CD8-positive, alpha-beta memory T cell (primary cell): ENCODE measurements at places on chromosomes 3 and 15.

- peak; percentile 72 for DNase-seq
Measured at GRCh38 chr3:151227807-151228665, 25.0 kb upstream of the GPR171 start.

DNA sequence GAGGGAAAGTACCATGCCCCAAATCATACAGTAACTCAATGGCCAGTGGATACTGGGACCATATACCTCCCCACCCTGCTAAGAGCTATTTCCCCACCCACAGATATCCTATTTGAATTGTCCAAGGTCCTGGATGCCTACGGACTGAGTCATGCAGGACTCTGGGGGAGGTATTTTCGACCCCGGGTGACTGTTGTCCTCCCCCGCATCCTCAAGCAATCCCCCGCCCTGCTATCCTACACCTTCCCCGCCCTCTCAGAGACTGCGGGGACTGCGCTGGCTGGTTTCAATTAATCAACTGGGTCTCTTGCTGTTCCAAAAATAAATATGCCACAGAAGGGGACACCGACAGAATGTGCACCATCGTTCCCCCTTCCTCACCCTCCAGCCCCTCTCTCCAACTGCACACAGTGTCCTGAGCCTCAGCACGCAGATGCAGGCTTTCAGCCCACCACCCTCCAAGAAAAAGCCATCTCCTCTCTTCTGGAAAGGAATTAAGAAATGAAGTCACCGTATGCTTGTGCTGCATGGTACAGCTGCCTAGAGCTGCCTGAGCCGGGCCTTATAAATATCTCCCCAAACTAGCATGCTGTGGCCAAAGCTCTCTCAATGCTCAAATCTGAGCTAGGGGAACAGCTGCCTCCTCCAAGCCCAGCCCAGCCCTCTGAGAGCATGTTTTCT, 8.1 kb downstream of the CAV3 start:
- no peak for DNase-seq

- DNase-seq: no peak
Measured at GRCh38 chr3:52277972-52278509, 408 bp downstream of the WDR82 start.

- no peak for DNase-seq
Measured at GRCh38 chr15:36773698-36774097, 194.3 kb downstream of the CDIN1 start.

DNA sequence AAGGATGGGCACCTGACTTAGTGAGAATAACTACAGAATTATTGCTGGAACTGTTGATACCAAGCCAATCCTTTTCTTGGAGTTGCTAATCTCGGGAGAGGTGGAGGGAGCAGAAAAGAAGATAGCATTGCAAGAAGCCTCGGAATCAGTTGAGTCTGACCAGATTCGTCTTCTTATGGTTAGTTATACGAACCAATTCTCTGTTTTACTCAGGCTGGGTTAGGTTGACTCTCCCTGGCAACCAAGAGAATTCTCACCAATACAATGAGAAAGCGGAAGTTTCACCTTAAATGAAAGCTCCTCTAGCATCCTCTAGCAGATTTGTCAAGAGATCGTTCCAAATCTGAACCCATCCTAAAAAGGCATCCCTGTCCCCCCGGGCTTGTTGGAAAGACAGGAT, 43.5 kb upstream of the UBE2E1 start:
- DNase-seq: no peak

DNA sequence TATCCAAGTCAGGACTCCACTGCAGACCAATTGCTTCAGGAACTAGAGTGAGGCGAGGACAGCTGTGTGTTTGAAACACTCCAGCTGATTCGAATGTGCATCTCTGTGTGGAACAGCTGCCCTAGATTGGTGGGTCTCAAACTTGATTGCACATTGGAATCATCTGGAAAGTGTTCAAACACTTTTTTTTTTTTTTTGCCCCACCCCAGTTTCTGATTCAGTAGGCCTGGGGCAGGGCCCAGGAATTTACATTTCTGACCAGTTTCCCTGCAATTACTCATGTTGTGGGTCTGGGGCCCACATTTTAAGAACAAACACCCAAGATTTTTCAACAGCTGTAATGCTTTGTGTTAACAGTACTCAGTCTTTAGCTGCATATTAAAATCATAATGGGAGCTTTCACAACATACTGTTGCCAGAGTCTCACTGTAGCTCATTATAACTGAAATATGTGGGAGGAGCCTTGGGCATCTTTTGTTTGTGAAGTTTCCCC, 156.6 kb downstream of the NR1D2 start:
- DNase-seq: no peak

DNA sequence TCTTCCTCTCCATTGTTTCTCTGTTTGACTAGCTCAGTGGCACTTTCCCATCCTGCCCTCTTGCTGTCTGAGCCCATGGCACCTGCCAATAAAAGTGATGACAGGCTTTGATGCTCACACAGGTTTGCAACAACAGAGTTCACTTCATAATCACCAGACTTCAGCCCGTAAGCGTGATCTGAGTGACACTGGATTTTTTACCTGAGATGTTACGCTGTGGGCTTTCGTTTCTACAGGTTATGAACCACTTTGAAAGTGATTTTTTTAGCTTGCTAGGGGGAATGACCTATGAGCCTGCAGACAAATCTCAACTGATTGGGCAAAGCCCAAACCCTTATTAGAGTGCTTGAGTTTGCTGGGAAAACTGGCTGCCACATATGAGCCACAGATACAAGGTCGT, 173.9 kb upstream of the ICE2 start:
- no peak for DNase-seq

DNA sequence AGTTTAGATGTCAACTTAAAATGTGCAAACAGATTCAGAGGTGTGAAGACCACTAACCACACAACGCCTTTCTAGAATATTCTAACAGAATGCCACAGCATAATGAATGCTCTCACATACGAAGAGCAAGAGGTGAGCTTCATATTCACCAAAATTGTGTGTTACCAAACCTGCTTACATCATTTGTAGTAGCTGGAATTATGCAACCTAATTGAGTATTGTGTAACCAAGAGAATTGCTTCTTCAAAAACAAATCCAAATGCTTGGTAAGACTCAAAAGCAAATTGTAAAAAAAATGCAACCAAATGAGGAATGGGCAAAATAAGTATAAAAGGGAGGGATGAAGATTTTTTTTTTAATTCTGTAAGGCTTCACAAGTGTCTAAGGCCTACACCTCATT, 160.7 kb downstream of the TAFA4 start:
- DNase-seq: no peak

DNA sequence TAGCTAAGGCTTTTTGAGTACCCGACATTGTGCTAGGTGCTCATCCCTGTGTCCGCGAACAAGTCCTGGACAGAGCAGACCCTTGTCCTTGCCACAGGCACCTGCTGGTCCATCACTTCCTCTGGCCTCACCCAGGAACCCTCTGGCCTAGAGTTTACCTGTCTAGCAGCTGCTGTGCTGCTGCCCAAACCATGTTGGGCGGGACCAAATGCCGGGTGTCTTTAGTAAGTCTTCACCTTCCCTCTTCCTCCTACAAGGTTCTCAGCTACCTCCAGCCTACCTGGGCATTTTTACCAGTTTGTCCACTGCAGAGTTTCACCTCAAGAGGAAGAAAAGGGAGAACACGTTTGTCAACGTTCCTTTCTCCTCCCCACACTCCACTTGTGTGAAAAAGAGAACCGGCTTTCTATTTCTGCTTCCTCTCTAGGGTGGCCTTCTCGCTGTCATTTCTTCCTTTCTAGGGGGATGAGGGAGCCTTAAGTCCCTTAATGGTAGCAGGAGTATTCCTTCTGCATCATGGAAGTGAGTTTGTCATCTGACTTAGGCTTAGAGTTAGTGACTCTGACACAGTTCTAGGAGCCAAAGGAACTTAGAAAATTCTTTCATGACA, 80.4 kb upstream of the GCNT3 start:
- DNase-seq: no peak

DNA sequence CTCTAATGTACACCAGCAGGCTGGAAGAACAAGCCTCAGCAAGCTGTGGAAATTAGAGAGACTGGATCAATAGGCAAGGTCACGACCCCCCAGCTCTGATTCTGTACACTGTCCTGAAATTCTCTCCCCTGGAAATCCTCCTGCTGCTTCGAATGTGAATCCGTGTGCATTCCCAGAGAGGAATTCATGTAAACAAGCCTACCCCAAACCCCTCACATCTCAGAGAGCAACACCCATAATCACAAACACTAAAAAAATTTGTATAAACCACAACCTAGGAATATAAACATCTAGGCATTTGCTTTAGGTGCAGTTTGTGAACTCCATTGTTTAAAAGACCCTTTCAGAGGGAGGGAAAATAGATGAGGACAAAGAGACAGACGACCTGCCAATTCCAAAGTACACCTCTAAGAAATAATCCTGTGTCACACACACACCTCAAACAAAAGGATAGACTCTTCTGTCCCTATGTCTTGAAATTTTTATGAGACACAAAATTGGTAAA, 325.2 kb downstream of the WDR72 start:
- DNase-seq: no peak

DNA sequence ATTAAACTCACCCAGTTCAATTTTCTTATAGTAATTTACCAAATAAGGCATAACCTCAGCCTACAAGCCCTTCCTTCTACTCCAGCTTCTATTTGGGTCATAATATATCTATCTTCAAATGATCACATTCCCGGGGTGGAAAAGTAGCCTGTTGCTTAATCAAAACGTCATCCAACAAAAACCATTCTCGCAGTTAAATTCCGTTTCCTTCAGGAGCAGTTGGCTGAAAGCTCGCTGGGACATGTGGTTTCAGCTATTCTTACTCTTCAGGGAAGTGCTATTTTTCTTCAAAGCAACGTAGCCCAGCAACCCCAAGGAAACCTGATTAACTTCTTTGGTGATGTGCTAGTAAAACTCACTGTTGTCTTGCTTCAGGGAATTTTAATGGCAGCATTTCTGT, 59.6 kb downstream of the MAGI1 start:
- DNase-seq: no peak

DNA sequence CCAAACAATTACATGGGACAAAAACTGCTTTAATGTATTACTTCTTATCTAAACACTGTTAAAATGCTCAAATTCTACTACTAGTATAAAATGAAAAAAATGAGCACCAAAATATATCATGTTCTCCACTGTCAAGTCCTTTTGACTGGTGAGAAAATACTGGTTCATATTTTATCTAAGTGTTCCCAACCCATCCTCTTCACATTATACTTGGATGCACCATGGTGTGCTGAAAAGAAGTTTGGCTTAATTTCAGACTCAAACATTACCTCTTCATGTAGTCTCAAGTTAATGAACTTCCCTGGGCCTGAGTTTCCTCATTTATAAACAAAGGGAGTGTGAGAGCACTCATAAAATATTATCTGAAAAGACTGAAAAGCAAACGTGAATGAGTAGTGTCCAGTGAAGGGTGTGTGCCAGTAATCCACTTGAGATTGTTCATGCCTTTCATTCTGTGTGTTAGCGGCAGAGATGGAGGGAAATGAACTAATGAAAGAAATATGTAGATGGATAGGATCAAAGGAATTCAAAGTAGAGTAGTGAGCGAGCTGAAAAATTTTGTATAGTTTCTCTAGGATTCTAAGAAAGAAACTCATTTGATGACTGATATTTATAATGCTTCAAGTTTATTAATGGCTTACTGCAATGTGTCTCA, 263.2 kb downstream of the NLGN1 start:
- no peak for DNase-seq

DNA sequence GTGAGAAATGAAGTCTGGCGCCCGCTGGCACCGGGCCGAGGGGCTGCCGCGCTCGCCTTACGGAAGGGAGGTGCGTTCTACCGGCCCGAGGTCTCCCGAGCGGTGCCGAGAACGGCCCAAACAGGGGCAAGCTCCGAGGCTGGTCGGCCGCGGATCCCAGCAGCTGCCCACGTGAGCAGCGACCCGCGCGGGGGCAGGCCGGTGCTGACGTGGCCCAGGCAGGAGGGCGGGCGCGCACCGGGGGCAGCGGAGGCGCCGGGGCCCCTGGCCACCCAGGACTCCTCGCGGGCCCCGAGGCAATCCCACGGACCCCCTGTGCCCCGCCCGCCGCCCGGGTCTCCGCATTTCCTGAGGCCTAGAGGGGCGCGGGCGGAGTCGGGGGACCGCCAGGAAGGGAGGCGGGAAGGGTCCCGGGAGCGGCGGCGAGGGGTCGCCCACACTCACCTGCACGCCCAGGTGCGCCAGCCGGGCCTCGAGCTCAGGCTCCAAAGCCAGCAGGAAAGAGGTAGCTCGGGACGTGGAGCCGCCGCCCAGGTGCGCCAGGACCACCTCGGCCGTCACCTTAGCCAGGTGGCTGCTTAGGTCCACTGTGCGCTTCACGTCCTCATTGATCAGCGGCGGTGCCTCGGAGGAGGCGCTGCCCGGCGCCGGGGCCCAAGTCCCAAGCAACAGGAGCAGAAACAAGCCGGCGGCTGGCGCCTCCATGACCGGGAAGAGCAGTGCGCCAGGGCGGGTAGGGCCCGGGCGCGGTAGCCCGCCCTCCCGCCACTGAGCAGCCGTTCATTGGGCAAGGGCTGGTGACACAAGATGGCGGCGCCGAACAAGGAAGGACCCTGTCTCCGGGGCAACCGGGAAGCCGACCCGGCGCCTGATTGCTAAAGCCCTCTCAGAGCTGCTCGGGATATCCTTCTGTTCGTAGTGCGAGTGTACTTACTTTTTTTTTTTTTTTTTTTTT, at the start of gene RPN1:
Gene RPN1, minus strand, starts transcription at position 723 of the 955 bp plus-strand sequence. Its CDS starts 18 bp downstream, at position 705.
- peak; percentile 98 for DNase-seq

- DNase-seq: no peak
Measured at GRCh38 chr15:67397139-67397538, 123.8 kb upstream of the C15orf61 start.

DNA sequence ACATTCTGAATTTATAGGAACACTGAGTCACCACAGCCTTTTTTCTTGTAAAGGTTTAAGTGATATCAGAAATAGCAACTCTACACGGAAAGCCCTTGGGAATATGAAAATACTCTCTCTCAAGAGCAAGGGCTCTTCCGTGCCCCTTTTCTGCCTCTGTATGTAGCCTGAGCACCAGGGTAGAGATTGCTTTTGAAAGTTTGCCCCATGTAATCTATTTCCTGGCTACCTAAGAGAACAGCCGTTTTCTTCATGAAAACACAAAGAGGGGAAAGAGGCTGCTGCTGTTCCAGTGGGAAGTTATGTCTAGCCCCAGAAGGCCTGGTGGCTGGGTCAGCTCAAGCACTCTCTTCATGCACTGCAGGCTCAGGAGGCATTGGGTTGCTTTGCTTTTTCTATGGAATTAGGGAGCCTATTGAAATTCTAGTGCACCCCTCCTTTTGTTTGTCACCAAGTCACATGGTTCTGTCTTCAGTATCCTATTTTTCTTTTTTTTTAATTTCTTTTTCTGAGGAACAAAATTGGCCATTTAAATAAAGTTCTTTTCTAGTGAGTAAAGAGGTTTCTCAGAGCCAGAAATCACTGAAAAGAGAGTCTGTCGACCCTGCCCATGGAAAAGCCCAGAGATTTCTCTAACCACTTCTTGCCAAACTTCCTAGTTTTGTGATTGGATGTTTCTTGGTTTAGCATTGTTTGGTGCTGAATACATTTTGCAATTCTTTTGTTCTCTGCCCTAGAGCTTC, 39.5 kb downstream of the TIGIT start:
- DNase-seq: no peak

DNA sequence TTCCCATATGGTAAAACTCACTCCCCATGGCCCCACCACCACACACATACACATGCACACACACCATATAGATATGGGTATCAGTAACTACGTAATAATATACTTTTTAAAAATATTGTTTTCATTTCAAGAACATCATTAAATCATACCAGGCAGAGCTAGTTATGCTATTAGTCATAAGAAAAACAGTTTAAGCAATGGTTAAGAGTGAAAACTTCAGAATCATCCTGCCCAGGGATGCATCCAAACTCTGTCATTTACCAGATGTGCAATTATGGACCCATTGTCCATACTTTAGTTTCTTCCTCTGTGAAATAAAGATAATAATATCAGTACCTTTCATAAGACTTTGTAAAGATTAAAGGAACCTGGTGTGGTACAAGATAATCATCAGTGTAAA, 608.3 kb downstream of the RBMS3 start:
- DNase-seq: no peak
